NCI-H2107 (cell line): ENCODE measurements at places on chromosomes 4 and X.

- no peak for DNase-seq
Measured at GRCh38 chrX:15838017-15838416, 16.6 kb downstream of the AP1S2 start.

- DNase-seq = no peak
Measured at GRCh38 chrX:56505866-56506265, 57.6 kb upstream of the UBQLN2 start.

DNA sequence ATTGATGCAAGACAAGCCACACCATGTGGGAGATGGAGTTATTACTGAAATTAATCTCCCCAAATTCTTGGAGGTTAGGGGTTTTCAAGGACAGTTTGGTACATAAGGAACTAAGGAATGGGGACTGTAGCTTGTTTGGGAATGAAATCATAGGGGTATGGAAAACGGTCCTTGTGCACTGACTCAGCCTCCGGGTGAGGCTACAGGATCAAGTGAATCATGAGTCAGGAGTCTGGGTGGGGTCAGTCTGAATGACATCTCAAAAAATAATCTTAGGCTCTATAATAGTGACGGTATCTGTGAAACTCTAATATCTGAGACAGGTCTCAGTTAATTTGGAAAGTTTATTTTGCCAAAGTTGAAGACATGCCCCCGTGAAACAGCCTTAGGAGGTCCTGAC lies 128.5 kb upstream of the CYSLTR1 start:
- DNase-seq = no peak

- no peak for DNase-seq
Measured at GRCh38 chrX:137823257-137823656, 257.3 kb downstream of the ZIC3 start.

GRCh38 chr4:97978791-97979488 lies 164.3 kb downstream of the STPG2 start:
- DNase-seq = no peak

DNA sequence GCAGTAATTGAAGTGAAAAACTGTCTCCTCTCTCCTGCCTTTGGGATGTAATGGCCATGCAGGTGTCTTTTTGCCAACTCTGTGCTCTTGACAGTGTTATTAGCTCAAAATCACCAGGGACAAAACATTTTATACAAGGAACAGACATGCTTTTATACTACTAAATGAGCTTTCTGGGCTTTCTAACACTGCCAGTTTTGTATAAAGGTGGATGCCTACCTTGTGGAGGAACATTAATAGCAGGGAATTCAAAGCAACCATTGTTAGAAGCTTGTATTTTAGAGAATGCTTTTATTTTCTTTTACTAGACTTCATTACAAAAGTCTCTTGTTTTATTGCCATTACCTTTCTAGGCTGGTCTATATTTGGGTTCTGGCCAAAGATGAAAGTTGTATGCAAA lies 54.7 kb upstream of the ARSJ start:
- no peak for DNase-seq

DNA sequence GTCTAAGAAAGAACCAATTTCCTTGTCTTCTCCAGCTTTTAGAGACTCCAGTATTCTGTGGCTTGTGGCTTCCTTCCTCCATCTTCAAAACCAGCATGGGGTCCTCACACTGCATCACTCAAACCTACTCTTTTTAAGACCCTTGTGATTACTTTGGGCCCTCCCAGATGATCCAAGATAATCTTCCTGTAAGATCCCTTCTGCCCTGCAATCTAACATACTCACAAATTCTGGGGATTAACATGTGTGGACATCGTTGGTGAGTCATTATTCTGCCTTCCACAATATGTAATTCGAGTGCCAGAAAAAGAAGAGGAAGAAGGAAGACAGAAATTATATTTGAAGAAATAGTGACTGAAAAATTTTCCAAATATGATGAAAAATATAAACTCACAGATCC lies 47.9 kb downstream of the BEND4 start:
- no peak for DNase-seq

- no peak for DNase-seq
Measured at GRCh38 chrX:98141466-98141865, 1257.8 kb downstream of the RPA4 start.

- DNase-seq = no peak
Measured at GRCh38 chr4:93394545-93395081, 433.9 kb upstream of the ATOH1 start.

GRCh38 chr4:71634364-71634763 lies 149.5 kb downstream of the GC start:
- DNase-seq = no peak

DNA sequence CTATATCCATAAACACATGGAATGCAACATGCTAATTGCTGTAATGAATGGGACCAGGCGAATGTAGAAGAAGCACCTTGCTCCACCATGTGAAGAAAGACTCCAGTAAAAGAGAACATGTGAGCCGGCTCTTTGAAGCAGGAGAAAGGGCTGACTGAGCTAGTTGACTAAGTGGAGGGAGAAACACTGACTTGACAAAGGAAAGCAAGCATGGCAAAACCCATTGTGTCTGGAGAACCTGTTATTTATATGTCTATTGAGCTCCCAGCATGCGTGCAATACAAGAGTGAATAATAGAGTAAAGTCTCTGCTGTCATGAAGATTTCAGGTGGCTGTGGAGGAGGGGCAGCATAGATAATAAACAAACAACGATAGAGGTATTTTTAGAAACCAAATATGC lies 559.9 kb downstream of the RAB28 start:
- DNase-seq = no peak

- no peak for DNase-seq
Measured at GRCh38 chrX:129754056-129755024, 15.6 kb downstream of the XPNPEP2 start.

DNA sequence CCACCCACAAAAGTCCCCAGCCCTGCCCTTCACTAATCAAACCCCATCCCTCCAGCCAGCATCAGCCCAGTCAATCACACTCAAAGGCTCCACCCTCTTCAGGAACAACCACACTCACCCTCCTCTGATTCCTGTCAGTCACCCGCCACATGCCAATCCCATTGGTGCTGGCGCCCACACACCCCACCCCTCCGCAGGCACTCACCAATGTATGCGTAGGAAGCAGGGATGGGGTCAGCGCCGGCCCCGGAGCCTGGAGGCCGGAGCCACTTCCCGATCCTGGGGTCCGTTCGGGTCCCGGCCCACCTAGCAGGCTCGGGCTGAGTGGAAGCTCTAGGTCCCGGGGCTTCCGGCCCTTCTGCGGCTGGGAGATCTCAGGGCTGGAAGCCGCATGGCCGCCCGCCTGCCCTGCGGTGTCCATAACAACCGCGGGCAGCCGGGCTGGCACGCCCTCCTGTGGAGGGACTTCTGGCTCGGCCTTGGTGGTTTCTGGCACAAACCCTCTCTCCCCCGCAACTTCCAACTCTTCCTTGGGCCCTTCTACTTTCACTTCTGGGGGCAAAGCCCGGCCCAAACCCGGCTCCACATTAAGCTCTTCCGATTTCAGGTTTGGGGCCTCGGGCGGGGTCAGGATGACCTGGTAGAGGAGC lies 7.9 kb upstream of the CFP start:
- DNase-seq = no peak

- no peak for DNase-seq
Measured at GRCh38 chr4:176001151-176002006, 64.3 kb upstream of the WDR17 start.

GRCh38 chrX:152817078-152817764 lies 13.3 kb downstream of the CETN2 start:
- DNase-seq = no peak

GRCh38 chrX:11435568-11435967 lies 142.4 kb downstream of the AMELX start:
- no peak for DNase-seq

DNA sequence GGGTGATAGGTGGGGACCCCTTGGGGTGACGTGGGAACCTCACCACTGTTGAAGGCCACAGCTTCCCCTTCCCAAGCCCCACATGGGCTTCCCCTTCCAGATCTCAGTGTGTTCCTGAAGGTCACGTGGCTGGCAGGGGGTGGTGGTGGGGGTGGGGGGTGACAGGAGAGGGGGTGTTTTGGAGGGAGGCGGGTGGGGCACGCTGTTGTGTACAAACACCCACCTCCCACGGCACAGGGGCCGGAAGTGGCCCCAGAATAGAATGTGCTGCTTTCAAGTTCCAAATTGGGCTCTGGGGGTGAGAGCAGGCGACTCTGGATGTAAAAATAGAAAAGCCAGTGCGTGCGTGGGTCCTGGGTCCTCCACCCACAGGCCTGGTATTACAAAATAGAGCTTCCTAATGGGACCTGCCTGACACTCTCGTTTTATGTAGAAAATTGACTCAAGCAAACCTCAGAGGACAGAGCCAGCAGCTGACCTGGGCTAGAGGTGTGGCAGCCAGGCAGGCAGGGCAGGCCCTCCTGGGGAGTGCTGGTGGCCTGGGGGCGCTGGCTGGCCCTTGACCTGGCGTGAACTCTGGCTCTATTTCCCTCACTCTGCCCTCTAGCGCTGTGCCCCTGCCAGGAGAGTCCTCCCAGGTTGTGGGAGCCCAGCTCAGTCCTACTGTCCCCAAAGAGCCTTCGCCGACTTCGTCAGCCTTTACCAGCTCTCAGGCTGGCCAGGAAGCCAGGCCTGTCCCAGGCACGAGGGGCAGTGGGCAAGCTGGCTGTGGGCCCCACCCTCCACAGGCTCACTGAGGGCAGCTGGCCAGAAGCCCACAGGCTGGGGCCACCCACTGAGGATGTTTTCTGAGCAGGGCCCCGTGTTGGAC lies 5.4 kb upstream of the SH3BP2 start:
- DNase-seq = no peak

GRCh38 chr4:3296651-3297050 lies 3.8 kb downstream of the RGS12 start:
- no peak for DNase-seq

DNA sequence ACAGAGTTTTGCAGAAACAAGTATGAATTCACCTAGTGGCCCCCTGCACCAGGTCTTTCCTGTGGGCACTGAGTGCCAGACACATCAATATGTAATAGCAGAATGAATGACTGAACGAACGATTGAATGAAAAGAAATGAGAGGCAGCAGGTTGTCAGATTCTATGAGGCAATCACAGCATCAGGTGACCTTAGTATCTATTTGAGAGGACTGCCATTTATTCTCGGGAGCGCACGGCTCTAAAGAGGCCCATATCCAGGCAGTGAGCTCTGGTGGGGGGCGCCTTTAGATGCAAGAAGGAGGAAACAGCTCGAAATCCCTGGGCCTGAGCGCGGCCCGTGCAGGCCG lies 528 bp upstream of the SLC25A4 start:
- DNase-seq = no peak

- no peak for DNase-seq
Measured at GRCh38 chr4:151409470-151410313, 716 bp downstream of the FHIP1A start.

- DNase-seq = no peak
Measured at GRCh38 chr4:48396043-48396442, 54.7 kb downstream of the SLAIN2 start.

DNA sequence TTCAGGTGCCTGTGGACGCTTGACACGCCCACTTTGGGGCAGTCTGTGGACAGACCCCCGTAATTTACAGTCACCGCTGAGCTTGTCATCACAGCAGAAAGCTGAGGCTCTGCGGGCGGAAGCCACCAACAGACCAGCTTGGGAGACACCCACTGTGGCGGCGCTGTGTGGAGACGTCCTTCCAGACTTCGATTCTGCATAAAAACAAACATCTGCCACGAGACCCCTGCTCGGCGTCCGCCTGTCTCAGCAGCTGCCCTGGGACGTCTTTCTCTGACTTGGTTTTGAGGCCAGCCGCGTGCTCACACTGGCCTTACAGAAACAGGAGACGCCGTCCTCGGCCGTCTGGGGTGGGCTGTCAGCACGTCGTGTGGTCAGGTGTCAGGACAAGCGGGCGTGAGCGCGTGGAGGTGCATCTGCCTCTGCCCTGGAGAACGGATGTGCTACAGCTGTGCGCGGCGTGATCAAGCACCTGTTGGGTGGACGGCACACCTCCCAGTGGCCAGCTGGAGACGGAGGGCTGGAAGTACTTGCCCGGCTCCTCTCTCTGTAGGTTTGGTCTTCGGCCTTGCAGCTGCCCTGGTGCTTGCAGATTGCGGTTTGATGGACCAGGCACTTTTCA lies 37.5 kb downstream of the PIGG start:
- no peak for DNase-seq

DNA sequence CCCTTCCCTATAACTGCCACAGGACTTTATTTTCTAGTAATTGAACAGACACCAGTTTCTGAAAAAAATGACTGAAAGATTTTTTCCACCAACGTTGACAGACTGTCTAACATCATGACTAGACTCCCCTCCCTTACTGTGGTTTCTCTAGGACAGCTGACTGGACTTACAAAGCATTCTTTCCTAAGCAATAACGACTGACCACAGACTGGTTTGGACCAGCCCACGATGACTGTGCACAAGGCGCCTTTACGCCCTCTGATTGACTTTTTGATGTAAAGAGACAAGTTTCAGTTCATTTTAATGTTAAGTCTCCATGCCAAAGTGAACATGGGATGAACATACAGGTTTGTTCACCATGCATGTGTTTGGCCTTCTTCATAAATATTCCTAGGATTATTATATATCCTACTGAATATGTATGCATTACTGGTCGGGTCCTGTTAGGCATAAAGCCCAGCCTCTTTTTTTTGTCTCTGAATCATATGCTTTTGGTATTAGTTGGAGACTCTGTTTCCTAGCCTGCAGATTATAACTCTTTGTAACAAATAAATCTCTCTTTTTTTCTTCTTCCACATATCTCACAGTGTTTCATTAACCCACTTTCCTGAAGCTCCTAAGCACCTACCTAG lies 50.5 kb upstream of the UGT2B4 start:
- DNase-seq = no peak

DNA sequence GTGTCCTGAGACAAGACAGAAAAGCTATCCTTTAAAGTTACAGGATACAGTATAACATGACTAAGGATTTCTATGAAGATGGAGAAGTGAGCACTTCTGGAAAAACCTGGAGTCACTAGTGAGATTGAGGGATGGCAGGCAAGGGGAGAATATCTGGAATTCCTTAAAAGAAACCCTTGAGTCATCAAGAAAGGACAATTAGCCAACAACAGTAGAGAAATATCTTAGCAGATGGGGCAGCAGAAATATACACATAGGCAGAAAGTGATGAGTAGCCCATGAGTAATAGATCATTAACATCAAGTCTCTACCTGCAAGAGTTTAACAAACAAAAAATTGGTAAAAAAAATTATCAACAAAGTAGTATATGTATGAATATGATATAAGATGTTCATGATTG lies 858.8 kb upstream of the FRG1 start:
- no peak for DNase-seq

GRCh38 chr4:48570646-48571220 lies 80.7 kb downstream of the ZAR1 start:
- DNase-seq = no peak

- no peak for DNase-seq
Measured at GRCh38 chrX:38103857-38104812, 97.8 kb downstream of the SYTL5 start.

DNA sequence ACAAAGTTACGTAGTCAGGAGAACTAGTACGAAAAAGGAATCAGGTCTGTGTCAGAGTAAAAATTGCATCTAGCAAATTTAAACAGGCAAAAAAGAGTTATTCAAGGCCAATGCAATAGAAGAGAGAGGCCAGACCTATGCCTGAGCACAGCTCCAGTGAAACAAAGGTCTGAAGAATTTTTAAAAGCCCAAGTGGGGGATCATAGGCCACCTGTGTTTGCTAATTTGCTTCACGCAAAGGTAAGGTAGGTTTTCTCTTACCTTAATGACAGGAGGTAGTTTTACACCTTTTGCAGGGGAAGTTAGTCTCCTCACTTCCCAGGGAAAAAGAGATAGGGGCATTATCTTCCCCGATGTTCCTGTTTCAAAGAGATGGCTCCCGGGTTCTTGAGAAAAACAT lies 448.6 kb upstream of the TECRL start:
- DNase-seq = no peak

GRCh38 chrX:30806187-30806728 lies 82.8 kb downstream of the TAB3 start:
- no peak for DNase-seq

GRCh38 chr4:5138389-5138788 lies 87.1 kb downstream of the STK32B start:
- no peak for DNase-seq
